ENCODE measurements at places on chromosomes 5 and 9.

DNA sequence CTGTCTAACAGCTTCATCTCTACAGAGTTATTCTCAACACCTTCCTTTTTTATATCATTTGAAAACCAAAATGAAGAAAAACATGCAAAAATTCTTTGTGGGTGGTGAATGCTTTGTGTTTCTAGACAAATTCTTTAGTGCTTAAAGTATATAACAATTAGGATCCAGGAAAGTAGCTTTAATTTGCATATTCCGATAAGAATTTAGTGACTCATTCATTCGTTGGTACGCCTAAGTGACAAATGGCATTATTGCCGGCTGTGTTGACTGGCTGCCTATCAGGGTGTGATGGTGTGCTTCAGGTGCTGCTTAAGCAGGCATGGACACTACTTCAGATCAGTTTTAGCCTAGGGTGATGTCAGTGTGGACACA, 35.2 kb downstream of the LMNB1 start:
- DNase-seq: no peak

DNA sequence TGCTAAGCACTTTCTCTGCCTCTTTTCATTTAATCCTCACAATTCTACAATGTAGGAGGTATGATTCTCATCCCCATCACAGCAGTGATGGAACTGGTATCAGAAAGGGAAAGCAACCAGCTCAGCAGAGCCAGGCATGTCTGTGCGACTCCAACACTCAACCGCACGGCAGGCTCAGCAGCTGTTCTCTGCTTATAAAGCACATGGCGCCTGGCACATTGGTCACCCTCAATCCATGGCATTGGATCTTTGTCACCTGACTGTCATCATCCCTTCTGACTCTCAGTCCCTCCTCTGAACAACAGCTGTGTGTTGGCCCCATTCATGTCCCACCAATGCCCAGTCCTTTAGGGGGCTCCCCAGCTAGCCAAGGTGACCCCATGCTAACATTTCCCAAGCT, 45.1 kb upstream of the HAND1 start:
- DNase-seq: no peak

DNA sequence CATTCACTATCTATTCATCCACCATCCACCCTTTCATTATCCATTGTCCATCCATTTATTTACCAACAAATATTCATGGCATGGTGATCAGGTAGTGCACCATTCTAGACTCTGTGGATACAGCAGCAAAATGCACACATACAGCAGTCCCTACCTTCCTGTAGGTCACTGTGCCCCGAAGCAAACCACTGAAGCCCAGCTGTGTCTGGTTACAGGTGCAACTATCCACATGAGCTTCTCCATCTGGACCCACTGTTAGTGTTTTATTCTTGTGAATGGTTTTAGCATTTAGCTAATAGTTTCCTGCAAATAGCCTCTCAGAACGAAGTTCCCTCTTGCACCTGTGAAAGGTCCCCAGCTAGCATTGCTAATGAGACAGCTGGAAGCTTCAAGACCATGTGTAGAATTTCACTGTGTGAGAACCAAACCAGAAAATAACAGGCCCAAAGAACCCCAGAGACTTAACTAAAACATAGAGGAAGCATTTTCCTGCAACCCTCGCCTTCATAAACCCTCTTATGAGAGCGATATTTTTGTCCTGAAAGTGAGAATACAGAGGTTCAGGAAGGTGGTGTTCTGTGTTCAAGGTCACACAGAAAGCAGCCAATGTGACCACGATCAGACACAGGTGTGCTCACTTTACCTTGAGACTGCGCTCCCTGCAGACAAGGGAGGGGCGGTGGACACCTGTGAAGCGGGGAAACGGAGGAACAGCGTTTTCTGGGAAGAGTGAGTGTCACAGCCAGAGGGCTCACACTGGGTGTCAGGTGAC, 18.5 kb downstream of the PAEP start:
- no peak for DNase-seq

DNA sequence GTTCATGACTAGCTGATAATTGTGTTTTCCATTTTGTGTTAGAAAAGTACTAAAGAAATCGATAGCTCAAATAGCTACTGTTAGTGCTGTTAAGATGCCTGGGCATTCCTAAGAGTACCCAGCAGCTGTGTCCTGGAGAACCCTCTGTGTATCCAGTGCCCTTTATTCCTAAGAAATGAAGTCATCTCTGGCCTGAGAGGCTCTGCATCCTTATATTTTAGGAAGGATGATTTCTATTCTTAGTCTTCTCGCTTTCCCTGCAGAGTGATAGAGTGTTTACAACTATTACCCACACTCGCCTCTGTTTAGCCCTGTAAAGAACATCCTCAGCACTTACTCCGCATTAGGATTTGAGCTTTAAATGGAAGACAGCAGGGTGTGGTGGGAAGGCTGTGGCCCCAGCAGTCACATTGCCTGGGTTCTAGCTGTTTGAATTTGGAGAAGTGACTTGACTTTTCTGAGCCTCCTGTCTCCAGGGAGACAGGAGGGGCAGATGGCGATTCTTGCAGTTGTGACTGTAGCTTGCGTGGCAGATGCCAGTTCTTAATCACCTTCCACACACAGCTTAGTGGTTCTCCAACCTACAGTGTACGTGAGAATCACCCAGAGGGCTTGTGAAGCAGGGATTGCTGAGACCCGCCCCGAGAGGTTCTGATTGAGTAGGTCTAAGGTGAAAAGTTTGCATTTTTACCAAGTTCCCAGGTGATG, 177.2 kb upstream of the PITX1 start:
- no peak for DNase-seq

DNA sequence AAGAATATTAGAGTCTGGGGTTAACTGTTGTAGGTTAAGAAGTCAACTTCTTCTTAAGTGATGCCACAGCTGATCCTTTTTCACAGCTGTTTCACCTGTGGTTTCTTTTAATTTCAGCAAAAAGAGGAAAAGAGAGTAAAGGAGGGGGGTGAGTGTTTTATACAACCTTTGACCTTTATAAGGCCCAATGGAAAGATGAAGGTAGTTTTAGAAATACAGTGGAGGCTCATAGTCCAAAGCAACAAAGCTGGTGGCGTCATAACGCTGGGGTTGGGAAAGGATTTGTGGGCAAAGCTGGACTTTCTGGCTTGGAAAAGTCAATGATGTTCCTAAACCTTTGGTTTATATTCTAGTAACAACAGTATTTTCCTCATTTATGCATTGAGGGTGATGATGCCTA, 49.5 kb downstream of the RCL1 start:
- no peak for DNase-seq

DNA sequence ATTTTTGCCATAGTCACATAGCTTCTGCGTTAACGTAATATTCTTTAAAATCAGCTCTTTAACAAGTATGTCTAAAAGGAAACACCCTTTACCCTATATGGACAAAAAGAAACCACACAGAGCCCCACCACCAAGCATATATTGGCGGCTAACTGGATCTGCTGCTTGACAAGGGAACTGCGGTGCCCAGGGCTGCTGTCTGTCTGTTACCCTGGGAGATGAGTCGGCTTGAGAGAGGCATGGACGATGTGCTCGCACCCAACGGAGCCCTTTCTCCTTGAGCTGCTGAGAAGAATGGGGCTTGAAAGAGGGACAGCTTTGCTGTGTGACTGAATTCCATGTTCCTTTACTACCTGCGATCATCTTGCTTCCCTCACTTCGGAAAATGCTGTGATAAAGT, 158.6 kb upstream of the SHB start:
- no peak for DNase-seq

GRCh38 chr5:180468732-180469585, 25.2 kb upstream of the CNOT6 start:
- DNase-seq: peak; percentile 22

- no peak for DNase-seq
These were observed 38.7 kb upstream of the ANKRD34B start for GRCh38 chr5:80608731-80609130.

GRCh38 chr9:93636667-93637066, 60.3 kb downstream of the PHF2 start:
- peak; percentile 2 for DNase-seq

- no peak for DNase-seq
These were observed 149.2 kb upstream of the NR3C1 start for GRCh38 chr5:143552680-143553079.

DNA sequence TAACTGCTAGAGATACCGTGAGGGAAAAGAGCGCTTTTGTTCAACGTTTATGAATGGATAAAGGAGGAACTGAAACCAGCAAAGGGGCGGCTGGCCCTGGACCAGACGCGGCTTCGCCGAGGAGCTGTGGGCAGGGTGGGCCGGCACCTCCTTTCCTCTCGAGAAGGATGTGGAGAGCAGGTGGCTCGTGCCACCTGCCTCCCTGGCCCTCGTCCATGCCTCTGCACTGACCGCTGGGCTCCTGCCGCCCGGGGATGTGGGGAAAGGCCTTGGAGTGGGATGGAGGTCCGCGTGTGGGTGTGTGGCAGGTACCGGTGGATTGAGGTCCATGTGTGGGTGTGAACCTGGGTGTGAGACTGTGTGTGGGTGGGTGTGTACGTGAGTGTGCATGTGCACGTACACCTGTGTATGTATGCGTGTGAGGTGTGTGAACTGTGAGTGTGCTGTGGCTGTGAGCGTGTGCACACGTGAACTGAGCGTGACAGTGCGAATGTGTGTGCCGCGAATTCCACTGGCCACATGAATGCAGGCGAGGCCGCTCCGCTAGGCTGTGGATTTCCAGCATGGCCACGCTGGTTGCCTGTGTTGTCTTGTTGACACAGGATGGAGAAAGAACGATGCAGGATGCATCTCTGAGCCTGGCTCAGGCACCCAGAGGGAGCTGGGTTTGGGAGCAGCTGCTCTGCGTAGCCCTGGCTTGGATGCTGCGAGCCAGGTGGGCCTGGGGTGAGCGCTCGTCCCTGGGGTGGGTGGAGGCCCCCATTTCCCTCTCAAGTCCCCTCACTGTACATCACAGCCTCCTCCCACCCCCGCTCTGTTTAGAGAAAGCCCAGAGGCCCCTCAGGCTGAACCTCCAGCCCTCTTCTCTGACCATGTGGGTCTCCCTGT, 4.4 kb upstream of the CEP72 start:
- DNase-seq: peak; percentile 26

GRCh38 chr5:149129181-149129580, 12.1 kb upstream of the ABLIM3 start:
- DNase-seq: no peak

- DNase-seq: no peak
These were observed 17.5 kb upstream of the PPARGC1B start for GRCh38 chr5:149712439-149713147.

Measured in activated T-cell treated with anti-CD3 and anti-CD28 coated beads, Interleukin-2, amount 50 U/mL, for 24 hours (primary cell).